Psoas muscle (tissue), 8 donors: ENCODE measurements at places on chromosomes 1 and 21.

DNA sequence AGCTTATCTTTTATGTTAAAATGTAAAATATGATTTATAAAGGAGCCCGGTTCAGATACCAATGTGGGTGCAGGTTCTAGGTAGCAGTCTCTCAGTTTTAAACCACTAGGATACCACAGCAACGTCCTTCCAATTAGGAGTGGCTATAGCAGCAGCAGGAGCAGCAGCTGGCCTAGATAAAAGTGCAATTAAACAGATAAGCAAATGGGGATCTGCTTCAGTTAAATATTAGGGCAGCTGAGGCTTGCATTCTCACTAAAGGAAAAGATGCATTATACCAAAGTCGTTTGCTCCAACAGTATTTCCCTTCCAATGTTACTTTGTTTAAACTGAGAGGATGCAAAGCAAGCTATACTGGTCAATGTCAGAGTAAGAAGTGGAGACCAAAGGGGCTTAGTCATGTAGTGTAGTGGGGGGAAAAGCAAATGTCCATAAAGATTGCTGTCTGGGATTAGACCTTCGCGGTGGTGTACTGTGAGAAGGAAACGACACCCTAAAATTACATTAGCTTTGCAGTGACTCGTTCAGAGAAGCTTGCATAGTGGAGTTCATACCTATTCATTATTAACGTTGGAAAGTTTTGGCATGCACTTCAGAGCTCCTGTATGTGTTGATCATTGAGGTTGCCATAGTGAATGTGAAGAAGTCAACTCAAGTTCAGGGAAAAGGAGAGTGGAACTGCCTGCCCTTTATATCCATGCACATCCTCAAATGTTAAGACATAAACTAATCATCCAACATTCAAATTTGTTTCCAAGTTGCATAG, 272.2 kb downstream of the VAV3 start:
- no peak for DNase-seq

DNA sequence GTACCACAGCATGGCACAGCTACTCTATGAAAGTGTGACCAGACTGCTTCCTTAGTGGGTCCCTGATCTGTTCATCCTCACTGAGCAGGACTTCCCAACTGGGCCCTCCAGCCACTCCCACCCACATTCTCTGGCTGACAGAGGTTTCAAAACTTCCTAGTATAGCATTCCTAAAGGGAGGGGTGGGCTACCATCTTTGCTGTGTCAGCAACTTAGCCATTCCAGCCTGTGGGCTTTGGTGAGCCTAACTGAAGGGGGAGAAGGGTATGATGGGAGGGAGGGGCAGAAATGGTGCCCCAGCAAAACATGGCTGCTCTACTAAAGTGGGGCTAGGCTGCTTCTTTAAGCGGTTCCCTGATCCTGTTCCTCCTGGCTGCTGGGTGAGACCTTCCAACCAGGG, 265.2 kb upstream of the ADGRL4 start:
- no peak for DNase-seq

GRCh38 chr1:160777486-160778089, 18.4 kb upstream of the LY9 start:
- no peak for DNase-seq

GRCh38 chr21:37828556-37828955, 87.7 kb downstream of the KCNJ6 start:
- DNase-seq: no peak

DNA sequence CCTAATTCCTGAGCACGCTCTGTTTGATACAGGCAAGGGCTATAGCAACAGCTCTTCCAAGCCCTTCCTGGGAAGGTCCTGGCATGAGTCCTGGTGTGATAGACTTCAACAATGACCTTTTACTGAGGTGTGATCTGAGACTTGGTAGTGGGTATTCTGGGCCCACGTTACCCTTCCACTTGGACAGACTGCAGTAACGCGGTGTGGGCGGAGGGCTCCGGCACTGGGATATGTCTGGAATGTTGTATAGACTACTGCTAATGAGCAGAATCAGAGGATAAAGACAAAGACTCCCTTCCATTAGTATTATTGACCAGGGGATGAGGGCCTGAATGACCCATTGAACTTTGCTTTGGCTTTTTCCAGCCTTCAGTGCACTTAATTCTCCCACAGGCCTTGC, 262.3 kb downstream of the RWDD3 start:
- no peak for DNase-seq

DNA sequence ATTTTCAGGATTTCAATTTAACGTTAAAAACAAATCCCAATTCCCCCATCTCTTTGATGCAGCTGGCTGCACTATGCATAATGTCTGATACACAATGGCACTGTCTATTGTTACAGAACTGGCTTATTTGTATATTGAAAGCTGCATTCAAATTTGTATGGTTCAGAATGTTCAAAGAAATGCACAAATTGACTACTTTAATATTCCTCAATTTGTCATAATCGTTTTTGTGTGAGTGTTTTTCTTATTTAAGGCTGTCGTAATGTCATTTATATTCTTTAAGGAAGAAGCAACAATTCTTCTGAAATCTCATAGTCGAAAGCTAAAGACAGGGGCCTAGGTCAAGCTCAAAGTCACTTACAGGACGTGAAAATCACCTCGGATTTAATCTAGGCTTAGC, 341.4 kb upstream of the ZRANB2 start:
- DNase-seq: no peak

DNA sequence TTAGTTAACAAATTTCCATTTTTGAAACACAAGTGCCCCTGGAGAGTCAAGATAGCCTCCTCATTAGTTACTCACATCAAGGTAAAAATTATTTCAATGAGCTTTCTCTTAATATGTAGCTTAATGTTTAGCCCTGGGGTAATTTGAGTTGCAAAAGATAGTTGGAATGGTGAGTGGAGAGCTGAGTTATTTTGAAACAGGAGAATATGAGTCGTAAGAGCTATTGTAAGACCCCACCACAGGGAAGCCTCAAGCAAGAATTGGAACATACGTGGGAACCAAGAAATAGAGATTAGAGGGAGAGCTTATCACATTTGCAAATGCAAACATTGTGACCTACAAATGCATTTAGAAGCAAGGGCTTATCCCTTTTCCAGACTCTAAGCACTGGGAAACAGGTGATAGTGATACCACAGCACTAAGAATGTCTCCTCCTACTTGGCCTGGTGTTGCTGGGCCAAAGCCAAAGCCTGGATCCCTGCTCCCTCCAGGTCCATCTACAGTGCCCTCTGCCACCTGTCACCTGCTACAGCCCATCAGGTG, 635.1 kb downstream of the PTPRC start:
- DNase-seq: no peak

GRCh38 chr1:210882414-210883221, 251.3 kb downstream of the KCNH1 start:
- no peak for DNase-seq

DNA sequence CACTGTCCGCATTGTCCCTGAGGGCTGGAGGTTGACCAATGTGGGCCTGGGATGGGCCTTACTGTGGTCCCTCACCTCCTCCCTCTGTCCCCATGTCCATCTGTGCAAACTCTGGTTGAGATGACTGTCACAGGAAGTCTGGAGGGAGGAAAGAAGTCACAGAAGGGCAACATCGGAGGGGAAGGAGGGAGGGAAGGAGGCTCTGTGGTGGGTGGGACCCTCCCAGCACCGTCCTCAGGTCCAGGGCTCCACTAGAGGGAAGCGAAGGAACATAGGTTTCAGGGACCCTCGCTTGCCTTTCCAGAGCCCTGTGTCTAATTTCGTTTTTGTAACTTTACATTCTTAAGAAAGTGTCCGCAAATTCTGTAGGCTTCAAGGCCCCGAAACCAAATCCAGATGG, 111.3 kb upstream of the SLC44A3 start:
- no peak for DNase-seq

DNA sequence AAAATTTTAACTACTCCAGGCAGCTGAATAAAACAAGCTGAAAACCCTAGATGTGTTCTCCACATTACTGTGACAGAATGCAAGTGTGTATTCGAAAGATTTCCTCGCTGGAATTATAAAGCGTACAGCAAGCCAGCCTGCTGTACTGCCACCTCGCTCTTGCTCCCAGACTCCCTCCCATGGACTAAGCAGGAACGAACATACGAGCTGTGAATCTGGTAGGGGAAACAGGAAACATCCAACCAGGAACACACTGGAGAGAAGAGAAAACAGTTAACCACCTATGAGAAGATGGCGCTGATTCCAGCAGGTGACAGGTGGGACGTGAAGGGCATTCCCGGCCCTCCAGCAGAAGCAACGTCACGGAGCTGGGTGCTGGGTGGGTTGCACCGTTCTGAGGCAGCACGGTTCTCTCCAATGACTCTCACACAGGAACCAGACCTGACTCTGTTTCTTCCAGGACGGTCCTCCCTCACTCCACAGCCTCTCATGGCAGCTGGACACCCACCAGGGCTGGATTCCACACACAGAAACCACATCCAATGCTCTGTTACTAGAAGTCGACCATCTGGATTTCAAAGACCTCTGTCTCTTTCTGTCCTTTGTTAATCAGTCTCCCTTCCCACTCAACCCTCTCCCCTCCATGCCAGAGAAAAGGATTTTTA, 219.2 kb downstream of the RERE start:
- no peak for DNase-seq

DNA sequence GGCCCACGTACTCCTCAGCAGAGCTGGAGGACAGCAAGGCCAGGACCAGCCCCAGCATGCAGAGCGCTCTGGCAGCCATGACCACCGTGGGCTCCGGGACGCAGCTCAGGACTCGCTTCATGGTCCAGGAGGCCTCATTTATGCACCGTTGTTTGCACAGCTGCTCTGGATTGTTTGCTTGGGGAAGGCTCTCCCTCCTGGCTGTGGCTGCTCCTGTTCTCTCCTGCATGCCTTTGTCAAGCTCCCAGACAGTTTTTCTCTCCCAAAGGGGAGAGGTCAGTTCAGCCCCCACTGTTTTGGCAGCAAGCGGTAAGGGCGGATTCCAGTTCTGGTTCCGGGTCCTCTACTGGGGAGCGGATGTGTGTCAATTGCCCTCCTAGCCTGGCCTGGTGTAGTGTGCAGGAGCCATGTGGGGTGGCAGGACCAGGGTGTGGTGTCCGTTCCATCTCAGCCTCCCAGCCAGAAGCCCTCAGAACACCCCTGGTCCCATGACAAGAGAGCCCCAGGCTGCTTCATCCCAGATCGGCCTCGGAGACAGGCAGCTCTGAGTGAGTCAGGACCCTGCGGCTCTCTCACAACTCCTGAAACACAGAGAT, at the start of gene TFF3:
TSS of gene TFF3 (minus strand) at position 114 of the 596 bp plus-strand sequence. CDS start at position 79, 35 bp downstream.
- DNase-seq: no peak

- DNase-seq: no peak
Observed at GRCh38 chr21:32425628-32426027, 13.1 kb downstream of the EVA1C start.

GRCh38 chr1:156643049-156643777, 1.3 kb downstream of the BCAN start:
- no peak for DNase-seq

DNA sequence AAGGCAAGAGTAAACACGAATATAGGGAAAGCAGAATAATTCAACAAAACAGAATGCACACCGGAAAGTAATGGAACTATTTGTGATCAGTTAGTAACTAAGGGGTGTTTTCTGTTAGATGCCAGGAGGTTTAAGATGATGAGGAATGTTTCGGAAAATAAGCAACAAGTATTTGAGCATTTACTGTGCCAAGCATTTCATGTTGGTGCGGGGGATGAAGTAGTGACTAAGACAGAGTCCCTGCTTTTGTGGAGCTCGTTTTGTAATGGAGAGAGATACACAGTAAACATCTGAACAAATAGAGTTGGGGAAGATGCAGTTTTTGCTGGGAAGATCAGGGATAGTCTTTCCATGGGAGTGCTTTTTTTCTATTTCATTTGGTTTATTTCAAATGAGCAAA, 78.7 kb downstream of the DYRK1A start:
- DNase-seq: no peak

DNA sequence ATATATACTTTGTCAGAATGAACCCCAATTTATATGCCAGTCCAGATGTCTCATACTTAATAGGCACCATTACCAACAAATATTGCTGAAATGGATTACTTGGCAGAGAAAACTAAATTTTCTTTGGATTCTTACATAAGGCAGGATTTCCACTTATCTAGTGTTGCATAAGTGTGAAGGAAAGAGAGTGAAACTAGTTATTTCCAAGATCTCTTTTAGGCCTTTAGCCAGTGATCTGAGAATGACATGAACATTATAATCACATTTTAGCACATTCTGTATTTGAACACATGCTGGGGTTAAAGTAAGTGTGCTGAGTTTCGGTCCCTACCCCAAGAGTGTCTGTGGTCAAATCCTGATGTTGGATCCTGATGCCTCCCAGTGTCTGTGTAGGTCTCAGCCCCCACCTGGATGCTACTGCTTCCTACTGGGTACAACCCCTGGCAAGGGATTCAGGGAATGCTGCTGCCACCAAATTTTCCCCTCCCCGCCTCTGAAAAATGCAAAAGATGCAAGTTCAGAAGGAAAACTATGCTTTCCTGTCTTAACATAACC, 11.2 kb downstream of the DDAH1 start:
- no peak for DNase-seq

DNA sequence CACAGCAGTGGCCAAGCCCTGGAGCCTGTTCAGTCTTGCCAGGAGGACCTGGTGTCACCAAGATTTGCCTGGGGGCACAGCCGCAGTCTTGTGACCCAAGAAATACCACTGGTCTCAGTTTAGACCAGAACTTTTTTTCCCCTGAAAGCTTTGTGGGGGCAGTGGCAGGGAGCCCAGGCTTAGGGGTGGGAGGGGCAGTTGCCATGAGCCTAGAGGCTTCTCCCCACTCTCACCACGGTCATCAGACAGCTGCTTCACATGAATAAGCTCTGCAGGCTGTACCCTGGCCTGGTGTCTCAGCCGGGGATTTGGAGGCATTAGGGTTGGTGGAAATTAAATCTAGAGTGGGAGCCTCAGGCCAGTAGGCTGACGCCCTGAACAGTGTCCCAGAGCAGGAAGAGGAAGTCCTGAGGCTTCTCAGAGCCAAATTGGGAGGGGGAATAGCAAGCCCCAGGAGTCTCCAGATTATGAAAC, 73.7 kb downstream of the SLC16A1 start:
- no peak for DNase-seq

GRCh38 chr1:104294259-104294658, 544.6 kb downstream of the AMY1C start:
- DNase-seq: no peak

- no peak for DNase-seq
Observed at GRCh38 chr1:9181990-9182783, 52.4 kb upstream of the H6PD start.

GRCh38 chr1:60078182-60078581, 4.6 kb upstream of the C1orf87 start:
- DNase-seq: no peak

- DNase-seq: no peak
Observed at GRCh38 chr1:230851291-230851691, 17.0 kb downstream of the C1orf198 start.

DNA sequence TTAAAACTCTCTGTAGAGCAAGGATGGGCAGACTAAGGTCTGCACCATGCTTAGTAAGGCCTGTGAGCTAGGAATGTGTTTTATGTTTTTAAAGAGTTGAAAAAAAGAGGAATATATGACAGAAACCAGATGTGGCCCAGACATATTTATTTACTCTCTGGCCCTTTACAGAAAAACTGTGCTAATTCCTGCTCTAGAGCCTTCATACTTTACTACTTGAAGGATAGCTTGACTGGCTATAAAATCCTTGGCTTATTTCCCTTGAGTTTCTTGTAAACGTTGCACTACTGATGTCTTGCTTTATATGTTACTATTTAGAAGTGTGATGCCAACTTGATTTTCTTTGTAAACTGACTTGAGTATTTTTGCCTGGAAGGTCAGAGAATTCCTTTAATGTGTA, 33.5 kb downstream of the CTBS start:
- no peak for DNase-seq
